ENCODE measurements at places on chromosomes 7 and 10.

GRCh38 chr7:143239813-143240212 is 18.0 kb downstream of the TAS2R40 start:
- no peak for DNase-seq

DNA sequence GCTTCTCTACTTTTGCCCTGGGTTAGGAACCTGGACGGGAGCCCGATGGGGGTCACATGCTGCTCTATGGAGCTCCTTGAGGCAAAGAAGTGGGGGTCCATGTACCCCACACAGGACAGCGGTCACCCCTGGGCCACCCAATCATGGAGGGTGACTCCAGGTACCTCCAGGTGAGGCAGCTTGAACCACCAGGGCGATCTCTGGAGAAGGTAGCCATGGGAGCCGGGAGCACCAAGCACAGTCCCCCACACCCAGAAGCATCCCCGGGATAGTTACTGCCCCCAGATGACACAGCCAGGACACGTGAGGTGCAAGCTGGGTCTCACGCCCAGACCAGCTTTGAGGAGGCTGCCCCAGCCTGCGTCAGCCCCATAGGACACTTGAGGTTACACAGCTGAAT is 58.4 kb downstream of the C10orf143 start:
- no peak for DNase-seq

- no peak for DNase-seq
Observed at GRCh38 chr10:100886963-100887362, 25.8 kb upstream of the SLF2 start.

DNA sequence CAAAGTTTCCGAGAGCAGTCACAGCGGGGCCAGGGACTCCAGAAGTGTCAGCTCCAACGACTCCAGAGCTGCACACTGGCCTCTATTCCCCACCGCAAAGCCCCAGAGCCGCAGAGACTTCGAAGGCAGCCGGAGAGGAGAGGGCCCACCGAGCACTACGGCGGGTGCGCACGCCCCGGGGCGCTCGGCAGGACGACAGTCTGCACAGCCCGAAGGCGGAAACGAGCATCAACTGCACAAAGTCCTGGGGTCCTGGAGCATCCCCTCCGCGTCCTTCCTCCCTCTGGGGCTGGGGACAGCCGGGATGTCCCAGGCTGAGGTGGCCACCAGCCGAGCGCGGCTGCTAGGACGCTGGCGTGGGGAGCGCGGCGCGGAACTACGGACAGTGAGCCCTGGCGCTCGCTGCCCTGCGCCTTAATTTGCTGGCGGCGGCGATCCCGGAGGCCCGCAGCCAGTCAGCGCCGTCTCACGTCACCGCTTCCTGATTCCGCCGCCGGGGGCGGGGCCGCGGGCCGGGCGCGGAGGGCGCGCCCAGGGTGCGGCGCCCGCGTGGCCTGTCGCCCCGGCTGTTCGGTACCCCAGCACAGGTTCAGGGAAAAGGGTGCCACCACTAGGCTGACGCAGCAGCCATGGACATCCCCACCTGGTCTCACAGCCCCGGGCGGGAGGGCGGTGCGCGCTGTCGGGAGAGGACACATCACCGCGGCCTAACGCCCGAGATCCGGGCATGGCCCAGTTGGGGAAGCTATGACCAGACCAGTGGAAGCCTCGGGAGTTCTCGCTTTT is at the start of gene TBX20:
TSS of gene TBX20 (minus strand) at position 391 of the 786 bp plus-strand sequence. CDS start 480 bp downstream, outside the sequence.
- DNase-seq: peak; percentile 51

DNA sequence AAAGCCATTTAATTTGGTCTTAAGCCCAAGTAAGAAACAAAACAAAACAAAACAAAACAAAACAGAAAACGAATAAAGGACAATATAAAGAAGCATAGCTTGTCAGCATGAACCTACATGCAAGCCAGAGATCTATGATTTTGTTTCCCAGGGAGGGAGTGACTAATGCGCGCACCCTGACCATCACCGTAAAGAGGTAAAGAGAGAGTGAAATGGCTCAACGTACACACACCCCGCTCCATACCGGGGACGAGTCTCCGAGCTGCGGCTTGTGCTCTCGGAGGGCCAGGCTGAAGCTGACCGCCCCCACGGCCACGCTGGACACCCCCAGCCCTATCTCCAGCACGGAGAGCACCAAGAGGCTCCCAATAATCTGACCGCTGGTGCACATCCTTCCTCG is 1.1 kb downstream of the TMEM196 start:
- DNase-seq: no peak

DNA sequence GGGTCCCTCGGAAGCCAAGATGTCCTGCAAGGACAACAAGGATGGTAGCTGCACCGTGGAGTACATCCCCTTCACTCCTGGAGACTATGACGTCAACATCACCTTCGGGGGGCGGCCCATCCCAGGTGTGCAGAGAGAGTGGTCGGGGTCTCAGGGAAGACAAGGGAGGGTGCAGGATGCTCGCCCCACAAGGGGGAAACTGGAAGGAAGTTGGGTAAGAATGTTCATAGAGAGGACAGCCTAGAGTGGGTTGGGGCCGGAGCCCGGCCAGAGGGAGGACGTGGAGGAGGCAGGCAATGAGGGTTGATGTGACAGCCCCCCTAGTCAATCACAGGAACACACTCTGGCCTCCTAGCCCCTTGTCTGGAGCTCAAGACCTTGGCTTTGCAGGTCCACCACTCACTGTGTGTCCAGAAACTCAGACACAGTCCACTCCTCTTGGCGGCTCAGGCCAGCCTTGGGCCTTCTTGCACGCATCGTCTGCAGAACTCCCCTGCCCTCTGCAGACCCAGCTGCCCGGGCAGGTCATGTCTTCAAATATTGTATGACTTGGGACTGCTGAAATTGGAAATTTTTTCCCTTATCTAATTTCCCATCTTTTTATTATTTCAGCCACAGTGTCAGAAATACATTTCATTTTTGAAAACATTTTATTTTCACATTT is 15.7 kb upstream of the ATP6V1F start:
- DNase-seq: no peak

GRCh38 chr7:8357536-8357935 is 75.9 kb upstream of the NXPH1 start:
- no peak for DNase-seq

DNA sequence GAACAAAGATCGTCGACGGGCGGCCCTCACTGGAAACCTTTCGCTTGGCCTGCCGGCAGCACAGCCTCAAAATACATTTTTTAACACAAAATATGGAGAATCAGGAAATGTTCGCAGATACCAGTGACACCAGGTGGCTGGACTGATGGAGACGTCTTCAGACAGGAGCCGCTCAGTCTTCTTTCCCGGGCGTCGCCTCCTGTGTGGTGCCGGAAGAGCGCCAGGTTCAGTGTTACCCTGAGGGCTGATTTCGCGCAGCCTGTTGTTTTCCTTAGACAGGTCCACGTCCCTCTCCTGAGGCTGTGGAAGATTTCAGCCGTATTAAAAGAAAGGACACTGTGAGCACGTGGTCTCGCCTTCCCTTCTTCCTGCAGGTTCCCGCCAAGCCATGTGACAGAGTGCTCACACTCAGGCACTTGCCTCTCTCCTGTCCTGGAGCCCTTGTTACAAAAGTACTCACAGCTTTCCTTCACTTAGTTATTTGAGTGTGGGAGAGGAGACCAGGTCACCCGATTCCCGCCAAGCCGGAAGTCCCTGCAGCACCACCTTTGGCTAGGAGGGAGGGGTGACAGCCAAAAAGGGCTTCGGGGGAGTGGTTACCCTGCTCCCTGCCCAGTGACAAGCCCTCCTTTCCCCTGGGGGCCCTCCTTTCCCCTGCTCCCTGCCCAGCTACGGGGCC is 21.7 kb upstream of the PWWP2B start:
- DNase-seq: no peak

DNA sequence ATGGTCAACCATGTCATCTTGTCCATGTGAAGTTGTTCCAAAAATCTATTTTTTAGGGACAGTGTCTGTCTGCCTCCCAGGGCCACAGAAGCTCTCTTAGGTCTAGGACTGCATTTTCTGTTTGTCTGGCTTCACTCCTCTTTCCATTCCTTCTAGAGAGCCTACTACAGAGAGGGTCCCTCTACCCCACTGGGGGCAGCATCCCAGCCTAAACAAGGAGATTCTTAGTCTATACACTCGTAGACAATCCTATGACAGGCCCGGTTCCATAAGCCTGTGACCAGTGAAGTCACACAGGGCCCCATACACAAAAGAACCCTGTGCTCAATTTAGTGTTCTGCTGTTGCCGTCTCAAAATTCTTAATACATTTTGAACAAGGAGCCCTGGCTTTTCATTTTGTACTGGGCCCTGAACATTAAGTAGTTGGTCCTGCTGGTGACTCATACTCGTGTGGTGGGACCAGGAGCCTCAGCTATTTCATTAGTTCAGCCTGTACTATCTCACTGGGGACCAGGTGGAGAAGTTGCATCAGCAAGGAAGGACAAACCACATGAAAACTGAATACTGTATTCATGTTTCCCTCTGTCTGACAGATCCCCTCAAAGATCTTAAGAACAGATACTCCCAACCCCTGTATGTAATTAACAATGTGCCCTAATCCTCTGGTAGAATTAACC is 23.5 kb upstream of the FAM180A start:
- DNase-seq: no peak

DNA sequence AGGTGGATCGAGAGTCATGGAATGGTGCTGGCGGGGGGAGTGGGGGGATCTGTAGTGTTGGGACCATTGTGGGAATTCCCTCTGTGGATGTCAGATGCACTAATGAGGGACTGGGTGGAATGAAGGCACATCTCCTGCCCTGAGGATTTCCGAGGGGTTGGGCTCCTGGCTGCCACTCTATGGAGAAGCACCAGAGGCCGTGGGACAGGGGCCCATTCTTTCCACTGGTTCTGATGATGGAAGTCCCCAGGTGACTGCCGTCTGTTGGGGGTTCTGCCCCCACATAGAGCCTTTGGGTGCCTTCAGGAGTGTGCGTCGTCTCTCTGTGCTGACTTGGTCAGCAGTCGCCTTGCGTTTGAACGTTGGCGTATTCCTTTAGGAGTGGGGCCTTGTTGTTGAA is 202.9 kb downstream of the GLRX3 start:
- no peak for DNase-seq

DNA sequence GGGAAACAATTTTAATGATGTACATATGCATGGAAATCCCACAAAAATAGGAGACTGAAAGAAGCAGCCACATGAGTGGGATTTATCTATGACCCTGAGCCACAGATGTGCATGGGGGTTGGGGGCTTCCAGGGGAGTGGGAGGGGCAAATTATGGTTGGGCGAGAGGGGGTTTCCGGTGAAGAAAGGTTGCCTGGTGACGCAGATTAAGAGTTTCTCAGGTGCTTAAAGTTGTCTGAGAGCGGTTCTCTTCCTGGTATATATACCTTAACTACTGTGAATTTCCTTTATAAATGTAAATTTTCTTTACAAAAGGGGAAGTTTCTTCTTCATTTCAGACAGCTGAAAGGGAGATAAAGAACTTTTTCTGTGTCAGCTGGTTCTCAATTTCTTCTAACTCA is 273.6 kb upstream of the PITRM1 start:
- DNase-seq: no peak

DNA sequence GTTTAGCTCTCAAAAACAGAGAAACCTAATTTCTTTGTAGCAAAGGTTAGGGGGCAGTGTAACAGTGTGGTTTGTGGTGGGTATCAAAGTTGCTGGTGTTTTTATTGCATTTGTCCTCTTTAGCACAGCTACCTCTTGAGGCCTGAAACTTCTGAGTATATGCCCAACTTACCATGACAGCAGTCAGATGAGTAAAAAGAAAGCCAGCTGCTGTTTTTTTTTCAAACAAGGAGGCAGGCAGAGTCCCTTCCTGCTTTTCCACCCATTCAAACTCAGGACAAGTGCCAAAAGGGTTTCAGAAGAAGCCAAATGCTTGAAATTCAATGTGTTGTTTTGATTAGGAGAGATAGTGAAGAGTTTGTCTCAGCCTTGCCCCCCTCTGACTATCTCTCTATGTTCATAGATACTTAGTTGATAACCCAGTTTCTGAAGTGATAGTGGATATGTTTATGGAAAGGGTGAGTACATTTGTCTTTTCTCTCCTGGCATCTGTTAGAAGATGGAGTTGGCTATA is 23.1 kb downstream of the GBF1 start:
- DNase-seq: no peak

DNA sequence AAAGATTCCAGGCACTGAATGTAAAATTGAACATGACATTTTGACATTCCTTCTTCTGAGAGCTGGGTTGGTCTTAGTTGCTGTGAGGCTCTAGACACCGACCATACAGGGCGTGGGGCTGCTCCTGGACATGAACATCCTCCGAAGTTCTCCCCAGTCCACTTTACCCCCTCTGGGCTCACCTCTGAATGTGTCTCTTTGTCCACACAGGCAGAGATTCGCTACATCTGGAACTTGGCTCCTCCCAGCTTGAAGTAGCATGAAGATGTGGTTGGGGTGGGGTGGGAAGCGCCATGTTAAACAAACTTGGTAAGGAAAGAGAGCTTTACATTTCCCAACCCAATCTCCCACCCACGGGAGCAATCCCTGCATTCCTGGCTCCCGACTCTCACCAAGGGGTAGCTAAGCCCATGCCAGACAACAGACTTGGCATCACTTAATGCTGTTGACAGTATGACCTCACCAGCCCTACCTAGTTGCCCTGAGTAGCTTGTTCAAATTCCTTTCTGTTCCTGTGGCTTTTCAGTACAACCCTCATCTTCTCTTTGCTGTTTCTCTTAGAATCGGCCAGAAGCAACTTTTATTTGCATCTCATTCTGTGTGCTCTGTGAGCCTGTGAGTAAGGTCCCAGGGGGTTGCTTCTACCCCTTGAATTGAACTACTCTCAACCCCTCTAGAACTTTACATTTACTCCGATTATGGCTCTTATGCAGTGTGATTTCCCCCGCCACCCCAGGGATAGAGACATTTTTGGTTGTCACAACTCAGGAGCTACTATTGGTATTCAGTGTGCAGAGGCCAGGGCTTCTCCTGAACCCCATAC is 211.4 kb downstream of the SEC23IP start:
- no peak for DNase-seq

DNA sequence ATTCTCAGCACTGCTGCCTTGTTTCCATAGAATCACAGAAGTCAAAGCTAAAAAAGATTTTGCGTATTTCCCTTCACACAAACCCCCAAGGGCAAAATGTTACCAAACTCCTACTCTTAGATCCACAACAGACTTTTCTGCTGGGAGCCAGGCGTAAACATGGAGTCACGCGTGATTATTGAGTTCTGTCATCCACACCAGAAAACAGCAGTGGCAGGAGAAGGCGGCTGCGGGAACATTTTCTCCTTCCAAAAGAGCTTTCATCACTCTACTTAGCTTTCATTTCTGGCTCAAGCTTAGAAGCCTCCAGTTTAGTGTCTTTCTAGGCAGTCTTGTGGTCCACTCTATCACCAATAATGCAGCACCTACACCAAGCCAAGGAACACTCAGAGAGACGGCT is 712.9 kb upstream of the NRP1 start:
- DNase-seq: no peak

GRCh38 chr10:30691639-30692015 is 62.1 kb upstream of the LYZL2 start:
- DNase-seq: no peak

DNA sequence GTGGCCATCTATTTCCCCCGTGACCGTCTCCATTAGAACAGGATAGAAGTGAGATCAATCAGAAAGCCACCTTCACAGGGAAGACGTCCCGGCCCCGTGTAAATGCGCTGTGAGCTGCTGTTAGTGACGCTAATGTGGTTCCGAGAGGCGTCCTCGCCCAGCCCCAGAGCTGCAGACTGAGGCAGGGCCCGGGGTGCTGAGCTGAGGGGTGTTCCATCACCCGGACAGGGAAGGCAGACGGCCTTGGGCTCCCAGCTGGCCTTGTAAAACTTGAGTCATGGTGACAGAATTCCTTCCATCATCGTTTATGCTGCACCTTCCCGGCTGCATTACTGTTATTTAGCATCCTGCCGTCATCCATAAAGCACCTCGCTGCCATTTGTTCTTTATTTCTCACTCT is 195.3 kb upstream of the CTBP2 start:
- DNase-seq: no peak
